Activated CD8-positive, alpha-beta memory T cell treated with anti-CD3 and anti-CD28 coated beads, Interleukin-2, amount 10 ng/mL, durations not matched to agents 7 days and 5 days (primary cell): ENCODE measurements at places on chromosomes 2 and 18. TPM values are rescaled to one million over a fixed set of nuclear protein-coding genes. Genes with fewer than 3 reads are reported as not detected.

DNA sequence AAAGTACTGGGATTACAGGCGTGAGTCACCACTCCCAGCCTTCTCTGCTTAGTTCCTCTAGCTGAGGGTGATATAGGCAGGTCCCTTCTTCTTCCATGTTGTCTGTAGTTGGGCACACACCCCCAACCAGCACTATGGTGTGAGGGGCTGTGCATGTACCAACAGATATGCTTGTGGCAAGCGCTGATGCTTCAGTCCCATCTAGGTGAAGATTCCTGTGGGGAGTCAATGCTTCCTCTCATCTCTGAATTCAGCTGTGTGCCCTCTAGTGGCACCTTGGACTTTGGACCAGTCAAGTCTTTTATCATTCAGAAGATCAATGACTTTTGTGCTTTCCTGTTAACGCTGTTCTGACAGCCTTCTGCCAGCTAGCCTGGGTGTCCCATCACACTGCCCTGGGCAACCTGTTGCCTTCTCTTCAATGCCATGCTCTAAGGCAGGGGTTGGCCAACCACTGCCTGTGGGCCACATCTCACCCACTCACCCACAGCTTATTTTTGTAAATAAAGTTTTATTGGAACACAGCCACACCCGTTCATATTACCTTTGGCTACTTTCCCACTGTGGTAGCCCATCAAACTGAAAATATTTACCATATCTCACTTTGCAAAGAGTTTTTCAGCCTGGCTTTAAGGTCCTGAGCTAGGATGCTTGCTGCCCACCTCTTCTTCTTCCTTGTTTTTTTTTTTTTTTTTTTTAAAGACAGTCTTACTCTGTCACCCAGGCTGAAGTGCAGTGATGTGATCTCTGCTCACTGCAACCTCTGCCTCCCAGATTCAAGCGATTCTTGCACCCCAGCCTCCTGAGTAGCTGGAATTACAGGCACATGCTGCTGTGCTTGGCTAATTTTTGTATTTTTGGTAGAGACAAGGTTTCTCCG lies 51.0 kb downstream of the NPAS2 start:
- DNase-seq: no peak
- no peak overlapping the region for H3K27ac ChIP-seq
- no peak overlapping the region for H3K4me3 ChIP-seq
- no peaks in the 10 kb centered on the region for H3K36me3 ChIP-seq
- H3K27me3 ChIP-seq: no peaks in the 10 kb centered on the region
- no peaks in the 10 kb centered on the region for H3K4me1 ChIP-seq

- H3K36me3 ChIP-seq: peaks cover 15% of the 10 kb centered on the region
- H3K4me1 ChIP-seq: peaks cover 53% of the 10 kb centered on the region
- peak overlapping the region; percentile 94 for H3K4me3 ChIP-seq
- peak overlapping the region; percentile 88 for H3K27ac ChIP-seq
- no peak for DNase-seq
Observed at GRCh38 chr18:12882453-12883371, 1.3 kb downstream of the PTPN2 start.

- peaks cover 5% of the 10 kb centered on the region for H3K4me1 ChIP-seq
- H3K4me3 ChIP-seq: no peak overlapping the region
- H3K36me3 ChIP-seq: no peaks in the 10 kb centered on the region
- DNase-seq: no peak
- H3K27me3 ChIP-seq: no peaks in the 10 kb centered on the region
Observed at GRCh38 chr2:169066897-169067296, 2.5 kb upstream of the DHRS9 start.

DNA sequence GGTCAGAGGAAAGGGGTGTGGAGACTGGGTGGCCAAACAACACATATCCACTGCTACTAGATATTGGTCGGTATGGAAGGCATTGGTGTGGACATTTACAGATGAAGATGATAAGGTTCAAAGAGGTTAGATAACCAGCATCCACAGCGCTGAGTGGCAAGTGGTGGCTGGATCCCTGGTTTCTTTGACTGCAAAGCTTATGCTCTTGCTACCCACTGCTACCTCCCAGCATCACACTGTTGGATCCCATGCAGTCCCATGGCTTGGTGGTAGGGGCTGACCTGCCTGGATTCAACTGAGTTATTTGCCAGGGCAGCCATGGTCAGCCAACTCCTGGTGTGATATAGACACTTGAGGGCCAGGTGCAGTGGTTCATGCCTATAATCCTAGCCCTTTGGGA lies 53.6 kb downstream of the DDX1 start:
- H3K27ac ChIP-seq: no peak overlapping the region
- H3K36me3 ChIP-seq: peaks cover 12% of the 10 kb centered on the region
- no peaks in the 10 kb centered on the region for H3K4me1 ChIP-seq
- no peak for DNase-seq

DNA sequence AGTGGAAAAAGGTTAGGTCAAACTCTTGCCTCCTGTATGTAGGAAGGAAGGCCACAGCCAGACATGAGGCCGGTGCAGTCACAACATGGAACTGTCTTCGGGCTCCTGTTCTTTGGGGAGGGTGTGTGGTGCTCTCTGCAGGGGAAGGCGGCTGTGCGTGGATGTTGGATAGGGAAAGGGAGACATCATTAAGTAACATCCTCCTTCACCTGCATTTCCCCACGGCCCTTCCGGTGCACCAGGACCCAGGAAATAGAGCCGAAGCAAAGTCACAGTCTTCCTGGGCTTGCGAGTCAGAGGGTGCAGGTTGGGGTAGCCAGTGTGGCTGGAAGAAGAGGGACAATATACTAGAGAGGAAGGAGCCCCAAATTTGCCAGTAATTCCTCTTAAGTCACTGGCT lies 78.9 kb upstream of the SMAD7 start:
- peak; percentile 33 for DNase-seq
- H3K4me3 ChIP-seq: no peak overlapping the region
- peaks cover 6% of the 10 kb centered on the region for H3K27me3 ChIP-seq
- peaks cover 21% of the 10 kb centered on the region for H3K4me1 ChIP-seq

The RHOB gene
- 9.1 TPM for total RNA-seq

DNA sequence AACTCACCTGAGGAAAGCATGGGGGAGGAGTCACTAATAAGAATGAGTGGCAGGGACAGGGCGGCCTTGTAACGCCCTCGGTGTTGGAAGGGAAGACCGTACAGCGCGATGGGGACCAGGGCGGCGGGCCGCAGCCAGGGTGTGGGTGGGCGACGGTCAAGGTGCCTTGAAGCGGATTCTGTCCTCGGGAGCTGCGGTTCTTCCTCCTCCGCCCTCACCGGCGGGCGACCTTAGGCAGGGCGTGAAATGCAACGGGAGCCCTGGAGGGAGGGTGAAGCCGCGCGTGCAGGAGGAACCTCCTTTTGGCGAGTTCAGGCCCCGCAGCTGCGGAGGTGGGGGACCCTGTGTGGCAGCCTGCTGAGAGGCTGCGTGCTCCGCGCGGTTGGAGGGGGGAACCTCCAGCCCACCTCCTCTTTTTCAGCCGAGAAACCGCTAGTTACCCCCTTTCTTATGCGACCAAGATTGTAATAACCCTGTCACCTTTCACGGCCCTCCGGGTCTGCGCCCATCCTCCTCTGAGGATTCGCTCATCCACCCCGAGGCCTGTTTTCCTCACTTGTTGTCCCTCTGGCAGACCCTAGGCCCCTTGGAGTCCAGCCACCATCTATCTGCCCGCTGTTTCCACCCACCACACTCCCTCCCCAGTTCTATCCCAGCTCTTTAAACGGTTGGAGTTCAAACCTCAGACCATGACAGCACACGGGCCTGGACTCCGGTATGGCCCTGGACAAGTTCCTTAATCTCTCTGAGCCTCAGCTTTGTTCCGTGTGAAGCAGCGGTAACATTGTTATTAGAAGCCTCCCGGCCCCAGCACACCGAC lies 823 bp upstream of the RNU2-63P start:
- peak overlapping the region; percentile 92 for H3K4me3 ChIP-seq
- peaks cover 14% of the 10 kb centered on the region for H3K4me1 ChIP-seq
- peaks cover 1% of the 10 kb centered on the region for H3K36me3 ChIP-seq
- no peaks in the 10 kb centered on the region for H3K27me3 ChIP-seq
- DNase-seq: peak; percentile 77
- peak overlapping the region; percentile 98 for H3K27ac ChIP-seq

The MOCOS gene
- total RNA-seq: 0.40 TPM

- no peaks in the 10 kb centered on the region for H3K4me1 ChIP-seq
- H3K4me3 ChIP-seq: no peak overlapping the region
- no peak for DNase-seq
- H3K27ac ChIP-seq: no peak overlapping the region
- no peaks in the 10 kb centered on the region for H3K36me3 ChIP-seq
Observed at GRCh38 chr2:152602750-152603149, 114.5 kb downstream of the PRPF40A start.

GRCh38 chr18:79932907-79933306 lies 18.5 kb downstream of the SLC66A2 start:
- no peak overlapping the region for H3K4me3 ChIP-seq
- H3K27me3 ChIP-seq: no peaks in the 10 kb centered on the region
- H3K27ac ChIP-seq: no peak overlapping the region
- peaks cover 82% of the 10 kb centered on the region for H3K36me3 ChIP-seq
- no peaks in the 10 kb centered on the region for H3K4me1 ChIP-seq

The GRB14 gene
- total RNA-seq: not detected

GRCh38 chr2:54271843-54272627 lies 16.0 kb upstream of the TSPYL6 start:
- no peaks in the 10 kb centered on the region for H3K27me3 ChIP-seq
- H3K4me1 ChIP-seq: no peaks in the 10 kb centered on the region
- peaks cover 7% of the 10 kb centered on the region for H3K36me3 ChIP-seq
- DNase-seq: no peak
- no peak overlapping the region for H3K4me3 ChIP-seq
